ENCODE measurements at places on chromosomes 4 and X.

DNA sequence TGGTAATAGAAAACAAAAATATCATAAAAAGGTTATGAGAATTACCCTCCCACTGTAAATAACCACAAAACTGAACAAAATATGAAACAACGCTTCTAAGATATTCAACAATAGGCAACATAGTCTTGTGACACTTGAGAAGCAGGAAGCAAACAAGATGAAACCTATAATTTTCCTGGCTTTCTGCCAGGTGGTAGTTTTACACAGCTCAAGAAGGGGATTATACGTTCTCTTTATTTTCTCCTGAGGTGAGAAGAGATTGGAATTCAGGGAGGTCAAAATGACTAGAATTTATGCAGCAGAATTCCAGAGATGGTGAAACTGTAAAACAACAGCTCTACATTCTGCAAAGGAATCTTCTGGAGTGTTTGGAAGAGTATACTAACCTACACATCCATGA is 186.0 kb downstream of the HHIP start:
- DNase-seq, result no peak

DNA sequence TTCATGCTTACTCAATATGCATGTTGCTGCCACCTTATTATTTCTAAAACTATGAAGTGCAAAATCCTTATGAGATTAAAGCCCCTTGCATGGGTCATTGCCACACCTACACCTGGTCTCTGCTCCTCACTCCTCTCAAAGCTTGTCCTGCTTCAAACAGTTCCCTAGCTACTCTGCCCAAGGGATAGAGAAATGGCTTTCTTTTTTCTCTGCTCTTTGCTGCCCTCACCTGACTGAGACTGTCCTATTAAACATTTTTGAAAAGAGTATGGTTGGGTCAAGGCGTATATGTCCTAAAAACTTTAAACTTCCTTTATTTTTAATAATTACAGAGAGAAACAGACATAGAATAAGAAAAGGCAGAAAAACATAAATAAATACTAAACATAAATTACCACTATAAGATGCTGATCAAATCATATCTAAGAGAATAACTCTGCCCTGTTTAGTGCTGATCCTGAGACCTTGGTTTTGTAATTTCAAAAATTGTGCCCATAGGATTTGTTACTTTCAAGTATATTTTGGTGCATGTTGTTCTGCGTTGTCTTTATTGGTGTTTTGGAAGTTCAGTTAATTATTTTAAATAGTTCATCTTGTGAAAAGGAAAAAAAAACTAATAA is 704.9 kb upstream of the PABPC4L start:
- no peak for DNase-seq

DNA sequence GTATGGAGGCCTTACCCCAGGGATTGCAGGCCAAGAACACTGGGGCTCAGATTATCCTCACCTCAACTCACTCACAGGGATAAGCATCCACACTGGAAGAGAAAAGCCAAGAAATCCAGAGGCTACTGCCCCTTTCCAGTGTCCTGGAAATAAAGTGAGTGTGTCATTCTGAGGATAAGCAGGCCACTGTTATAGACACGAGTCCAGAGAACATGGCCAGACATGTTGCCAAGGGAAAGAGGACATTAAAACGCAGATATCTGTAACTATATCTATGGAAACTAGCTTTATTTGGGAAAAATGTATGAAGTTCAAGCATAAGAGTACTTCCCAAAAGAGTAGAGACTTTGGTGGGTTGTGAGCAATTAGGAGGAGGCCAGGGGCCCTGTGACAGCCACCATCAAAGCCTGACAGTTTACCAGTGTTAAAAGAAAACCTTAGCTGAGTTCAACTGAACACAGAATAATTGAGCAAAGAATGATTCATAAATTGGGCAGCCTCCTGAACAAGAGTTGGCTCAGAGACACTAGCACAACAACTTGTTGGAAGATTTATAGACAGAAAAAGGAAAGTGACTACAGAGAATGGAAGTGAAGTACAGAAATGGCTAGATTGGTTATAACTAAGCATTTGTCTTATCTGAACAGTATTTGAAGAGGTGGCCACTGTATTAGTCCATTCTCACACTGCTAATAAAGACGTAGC is 1222.2 kb downstream of the STIM2 start:
- DNase-seq, result no peak

GRCh38 chr4:86896596-86896995 is 4.4 kb upstream of the C4orf36 start:
- no peak for DNase-seq

DNA sequence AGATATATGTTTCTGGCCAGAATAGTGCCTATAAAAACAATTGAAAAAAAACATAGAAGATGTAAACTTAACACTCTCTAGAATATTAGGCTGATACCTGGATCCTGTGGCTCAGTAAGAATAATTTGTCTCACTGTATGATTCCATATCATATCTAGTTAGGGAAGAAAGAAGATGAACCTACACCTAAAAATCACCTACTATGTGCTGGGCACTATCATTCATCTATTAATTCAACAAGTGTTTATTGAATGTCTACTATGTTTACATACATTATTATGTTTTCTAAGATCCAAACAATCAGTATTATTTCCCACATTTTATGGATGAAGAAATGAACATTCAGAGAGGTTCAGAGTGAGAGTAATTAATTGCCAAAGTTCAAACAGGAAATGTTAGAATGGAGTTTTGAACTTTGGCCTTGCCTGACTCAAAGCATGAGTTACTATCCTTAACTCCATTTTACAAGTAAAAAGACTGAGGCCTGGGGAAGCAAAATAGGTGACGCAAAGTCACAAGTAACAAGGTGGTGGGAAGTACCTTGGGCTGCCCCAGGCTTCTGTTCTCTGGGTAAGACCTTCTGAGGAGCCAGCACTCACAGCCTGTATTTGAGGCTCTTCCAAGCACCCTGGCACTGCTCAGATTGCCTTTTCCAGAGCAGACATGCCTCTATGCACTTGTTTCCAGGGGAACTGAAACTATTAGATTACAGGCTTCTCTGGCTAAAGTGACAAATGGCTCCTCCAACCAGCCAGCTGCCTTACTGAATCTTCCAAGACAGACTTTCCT is 111.1 kb upstream of the ACSL4 start:
- no peak for DNase-seq

DNA sequence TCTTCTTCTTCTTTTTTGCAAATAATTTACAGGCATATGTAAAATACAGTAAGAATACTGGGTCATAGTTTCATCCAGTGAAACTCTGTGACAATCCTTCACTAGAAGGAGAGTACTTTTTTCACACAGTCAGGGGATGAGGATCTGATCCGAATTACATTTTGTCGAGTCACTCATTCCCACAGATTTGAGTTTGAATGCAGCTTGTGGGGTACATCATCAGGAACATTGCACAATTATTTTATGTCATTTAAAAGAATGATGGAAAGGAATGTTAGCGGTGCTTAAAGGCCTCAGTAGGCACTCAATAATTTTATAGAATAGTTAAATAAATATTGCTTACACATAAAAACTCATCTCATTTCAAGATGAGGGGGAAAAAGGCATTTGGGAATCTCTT is 88.6 kb downstream of the CHRNA9 start:
- no peak for DNase-seq

- DNase-seq, result no peak
Observed at GRCh38 chr4:113070755-113071154, 21.3 kb downstream of the ANK2 start.

- no peak for DNase-seq
Observed at GRCh38 chr4:88109123-88109881, 49.1 kb downstream of the ABCG2 start.

- DNase-seq, result no peak
Observed at GRCh38 chrX:154748712-154749339, 2.1 kb downstream of the GAB3 start.

- no peak for DNase-seq
Observed at GRCh38 chrX:153064061-153064460, 7.8 kb downstream of the PNMA3 start.

DNA sequence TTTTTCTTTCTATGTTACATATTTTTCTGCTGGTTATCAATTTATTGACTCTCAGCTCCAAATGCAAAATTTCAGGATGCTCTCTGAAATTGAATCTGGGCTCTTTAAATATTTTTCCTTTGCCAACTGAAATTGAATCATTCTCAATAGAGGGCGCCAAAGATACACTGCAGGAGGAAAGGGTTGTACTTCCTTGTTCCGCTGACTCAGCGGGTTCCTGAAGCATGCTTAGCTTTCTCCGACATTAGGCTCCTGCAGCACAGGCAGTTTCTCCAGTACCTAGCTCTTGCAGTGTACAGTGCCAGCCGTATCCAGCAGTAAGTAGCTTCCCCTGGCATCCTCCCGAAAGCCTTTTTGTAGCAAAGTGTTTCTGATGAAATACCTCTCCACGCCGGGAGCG is 28.8 kb upstream of the CFAP47 start:
- no peak for DNase-seq

DNA sequence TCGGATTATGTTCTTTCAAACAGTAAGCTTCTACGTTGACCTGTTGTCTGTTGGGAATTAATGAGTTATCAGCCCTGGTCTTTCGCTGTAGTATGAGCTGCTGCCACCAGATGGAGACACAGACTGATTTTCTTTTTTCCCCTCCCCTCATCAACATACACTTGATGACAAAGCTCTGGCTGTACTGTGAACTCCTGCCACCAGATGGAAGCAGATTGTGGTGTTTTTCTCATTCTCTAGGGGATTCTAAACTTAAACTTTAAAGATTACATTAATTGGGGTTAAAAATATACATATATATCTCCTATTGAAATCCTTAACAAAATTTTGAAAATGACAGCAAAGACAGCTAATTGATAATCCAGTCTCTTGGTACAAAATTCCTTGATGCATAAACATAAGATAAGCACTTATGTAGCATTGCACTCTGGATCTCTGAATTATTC is 44.8 kb downstream of the SMS start:
- peak; percentile 36 for DNase-seq

DNA sequence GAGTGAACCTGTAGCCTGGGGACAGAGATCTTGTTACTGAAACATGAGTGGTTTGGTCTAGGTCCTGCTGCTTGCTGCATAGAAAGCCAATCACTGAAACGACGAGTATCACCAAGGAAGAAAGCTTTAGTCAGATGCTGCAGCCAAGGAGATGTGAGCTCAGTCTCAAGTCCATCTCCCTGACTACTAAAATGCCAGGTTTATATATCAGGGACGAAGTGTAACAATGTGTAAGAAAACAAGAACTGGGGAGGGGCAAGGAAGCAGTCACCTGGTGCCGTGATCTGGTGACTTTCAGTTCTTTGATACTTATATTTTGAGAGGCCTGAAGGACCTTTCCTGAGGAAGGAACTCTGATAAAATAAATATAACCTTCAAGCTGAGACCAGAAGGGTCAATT is 19.6 kb upstream of the ABRAXAS1 start:
- DNase-seq, result no peak

DNA sequence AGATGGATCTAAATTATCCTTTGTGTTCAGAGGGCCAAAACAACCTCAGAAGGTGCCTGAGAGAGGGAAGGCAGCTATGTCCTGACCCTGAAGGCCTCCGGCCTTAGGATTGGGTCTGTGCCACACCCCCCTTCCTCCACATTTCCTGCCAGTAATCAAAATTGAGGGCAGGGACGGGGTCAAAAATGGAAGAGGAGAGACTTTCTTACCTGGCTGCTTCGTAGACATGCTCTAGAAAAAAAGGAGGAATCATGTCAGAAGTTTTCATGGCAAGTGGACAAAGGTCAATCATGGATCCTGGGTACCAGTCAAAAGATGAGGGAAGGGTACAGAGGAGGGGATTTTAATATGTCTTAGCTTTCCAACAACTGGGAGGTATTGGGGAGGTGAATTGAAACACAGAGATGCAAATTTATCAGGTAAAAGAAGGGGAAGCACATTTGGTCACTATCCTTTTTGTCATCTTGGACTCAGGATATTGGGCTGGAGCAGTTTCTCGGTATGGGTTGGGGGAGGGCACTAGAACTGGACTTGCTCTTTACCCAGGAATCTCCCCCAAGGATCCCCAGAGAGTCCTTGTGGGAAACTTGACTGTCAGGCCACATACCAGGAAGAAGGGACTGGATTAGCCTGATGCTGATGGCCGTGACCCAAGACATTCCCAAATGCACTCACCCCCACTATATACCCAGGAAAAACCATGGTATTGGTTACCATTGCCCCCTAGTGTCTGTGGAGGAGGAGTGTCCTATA is 17.1 kb downstream of the VSIG4 start:
- no peak for DNase-seq

GRCh38 chr4:174387143-174387542 is 103.4 kb downstream of the CEP44 start:
- DNase-seq, result no peak

- no peak for DNase-seq
Observed at GRCh38 chrX:9902656-9903055, 64.5 kb upstream of the CLDN34 start.

GRCh38 chr4:82787342-82787741 is 11.3 kb downstream of the SCD5 start:
- no peak for DNase-seq

DNA sequence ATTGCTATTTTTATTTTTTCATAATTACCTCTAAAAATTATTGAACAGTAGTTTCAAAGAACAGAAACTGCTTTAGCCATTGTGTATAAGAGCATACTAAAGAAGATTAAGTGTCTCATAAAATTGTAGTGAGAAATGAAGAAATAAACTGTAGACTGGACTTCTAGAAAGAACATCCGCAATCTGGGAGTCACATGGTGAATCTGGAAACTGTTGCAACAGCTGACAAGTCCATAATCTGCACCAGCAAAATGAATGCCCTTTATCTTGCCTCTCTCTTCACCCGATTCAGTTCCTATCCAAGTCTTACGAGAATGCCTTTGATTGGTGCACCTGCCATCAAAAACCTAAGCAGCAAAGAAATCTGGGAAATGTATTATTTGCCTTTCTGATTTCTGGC is 312.9 kb downstream of the NAF1 start:
- no peak for DNase-seq

DNA sequence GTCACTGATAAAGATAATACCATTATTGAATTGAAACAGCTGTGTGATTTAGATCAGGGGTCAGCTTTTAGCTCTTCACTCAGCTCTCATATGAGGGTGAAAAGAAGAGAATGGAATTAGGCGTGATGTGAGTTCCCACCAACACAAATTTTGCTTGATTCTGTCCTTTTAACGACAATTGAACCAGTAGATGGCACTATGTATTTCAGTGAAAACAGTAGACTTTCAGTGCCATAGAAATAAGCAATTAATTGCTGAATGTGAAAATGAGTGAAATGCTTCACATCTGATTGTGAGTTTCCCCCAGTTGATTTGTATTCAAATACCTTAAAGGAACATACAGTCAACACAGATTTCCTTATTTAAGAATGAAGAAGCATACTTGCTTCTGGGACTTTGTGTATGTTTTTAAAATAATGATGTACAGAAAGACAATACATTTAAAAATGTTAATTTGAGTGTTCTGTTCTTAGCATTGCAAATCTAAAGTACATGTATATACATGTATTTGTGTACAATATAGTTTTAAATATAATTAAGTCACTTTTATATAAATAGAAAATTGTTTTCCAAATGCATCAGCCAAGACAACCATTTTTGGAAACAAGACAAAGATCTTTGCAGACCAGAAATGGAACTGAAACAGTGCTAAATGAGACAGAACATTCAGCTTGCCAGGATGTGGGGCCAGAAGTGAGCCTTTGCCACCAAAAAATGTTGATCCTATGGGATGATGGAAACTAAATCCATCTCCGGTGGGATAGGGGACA is 178.8 kb downstream of the SNCA start:
- no peak for DNase-seq
